ENCODE measurements at places on chromosomes 13 and 19.

DNA sequence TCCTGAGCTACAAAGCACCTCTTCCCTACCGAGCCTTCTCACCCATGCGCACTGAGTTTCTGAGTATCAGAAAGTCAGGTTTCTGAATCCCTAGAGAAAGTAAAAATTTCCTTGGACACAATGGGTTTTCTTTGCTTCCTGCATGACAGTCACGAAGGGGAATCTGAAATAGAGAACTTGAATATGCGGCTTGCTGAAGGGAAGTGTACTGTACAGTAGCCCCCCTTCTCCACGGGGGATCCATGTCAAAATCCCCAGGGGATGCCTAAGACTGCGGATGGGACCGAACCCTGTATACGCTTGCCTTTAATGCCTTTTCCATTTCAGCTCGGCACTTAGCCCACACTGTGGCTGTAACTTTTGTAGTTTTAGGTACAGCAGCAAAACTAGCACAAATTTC lies 107.9 kb downstream of the GGACT start:
- DNase-seq = no peak

GRCh38 chr13:42048342-42048683 lies at the start of gene DGKH:
TSS of gene DGKH (plus strand) at chr13:42048648. CDS start at chr13:42048774, 126 bp downstream.
- no peak for DNase-seq

DNA sequence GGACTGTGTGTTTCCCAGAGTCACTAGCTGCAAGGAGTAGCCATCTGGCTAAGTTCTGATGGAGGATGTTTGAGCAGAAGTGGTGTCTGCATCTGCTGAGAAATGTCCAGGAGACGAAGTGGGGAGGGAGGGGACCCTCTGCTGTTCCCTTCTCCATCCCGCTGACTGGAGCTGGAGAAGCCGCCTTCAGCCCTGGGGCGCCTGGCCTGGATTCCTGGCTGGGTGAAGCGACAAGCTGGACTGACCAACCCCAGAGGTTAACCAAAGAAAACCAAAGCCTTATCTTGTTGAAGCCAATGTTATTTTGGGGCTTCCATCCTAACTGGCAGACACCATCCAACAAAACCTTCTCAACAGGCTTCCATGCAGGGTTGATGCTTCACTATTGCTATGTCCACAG lies 67.6 kb downstream of the SLC7A1 start:
- DNase-seq = no peak

DNA sequence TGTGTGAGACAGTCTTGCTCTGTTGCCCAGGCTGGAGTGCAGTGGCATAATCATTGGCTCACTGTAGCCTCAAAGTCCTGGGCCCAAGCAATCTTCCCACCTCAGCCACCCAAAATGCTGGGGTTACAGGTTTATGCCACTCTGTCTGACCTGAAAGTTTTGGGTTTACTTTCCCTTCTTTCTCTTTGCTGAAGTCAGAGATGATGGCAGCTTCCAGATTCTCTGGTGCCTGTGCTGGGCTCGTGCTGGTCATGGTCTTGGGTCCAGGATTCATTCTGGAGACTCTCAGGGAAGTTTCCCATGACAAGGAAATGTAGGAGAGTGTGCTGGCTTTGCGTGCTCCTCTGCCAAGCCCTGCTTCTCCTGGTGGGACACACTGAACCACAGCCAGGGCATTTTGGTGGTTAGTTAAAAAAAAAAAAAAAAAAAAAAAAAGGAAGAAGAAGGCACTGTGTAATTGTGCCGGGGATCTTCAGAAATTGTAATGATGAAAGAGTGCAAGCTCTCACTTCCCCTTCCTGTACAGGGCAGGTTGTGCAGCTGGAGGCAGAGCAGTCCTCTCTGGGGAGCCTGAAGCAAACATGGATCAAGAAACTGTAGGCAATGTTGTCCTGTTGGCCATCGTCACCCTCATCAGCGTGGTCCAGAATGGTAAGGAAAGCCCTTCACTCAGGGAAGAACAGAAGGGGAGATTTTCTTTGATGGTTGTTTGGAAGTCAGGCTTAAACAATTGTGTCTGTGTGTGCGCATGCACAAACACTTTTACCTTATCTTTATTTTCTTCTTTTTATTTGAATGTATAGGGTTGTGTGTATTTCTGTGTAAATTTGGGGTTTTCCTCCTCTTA lies at the start of gene ALOX5AP:
ALOX5AP (plus strand) TSS at position 519 of the 847 bp plus-strand sequence; CDS start at position 582, 63 bp downstream.
- DNase-seq = no peak

DNA sequence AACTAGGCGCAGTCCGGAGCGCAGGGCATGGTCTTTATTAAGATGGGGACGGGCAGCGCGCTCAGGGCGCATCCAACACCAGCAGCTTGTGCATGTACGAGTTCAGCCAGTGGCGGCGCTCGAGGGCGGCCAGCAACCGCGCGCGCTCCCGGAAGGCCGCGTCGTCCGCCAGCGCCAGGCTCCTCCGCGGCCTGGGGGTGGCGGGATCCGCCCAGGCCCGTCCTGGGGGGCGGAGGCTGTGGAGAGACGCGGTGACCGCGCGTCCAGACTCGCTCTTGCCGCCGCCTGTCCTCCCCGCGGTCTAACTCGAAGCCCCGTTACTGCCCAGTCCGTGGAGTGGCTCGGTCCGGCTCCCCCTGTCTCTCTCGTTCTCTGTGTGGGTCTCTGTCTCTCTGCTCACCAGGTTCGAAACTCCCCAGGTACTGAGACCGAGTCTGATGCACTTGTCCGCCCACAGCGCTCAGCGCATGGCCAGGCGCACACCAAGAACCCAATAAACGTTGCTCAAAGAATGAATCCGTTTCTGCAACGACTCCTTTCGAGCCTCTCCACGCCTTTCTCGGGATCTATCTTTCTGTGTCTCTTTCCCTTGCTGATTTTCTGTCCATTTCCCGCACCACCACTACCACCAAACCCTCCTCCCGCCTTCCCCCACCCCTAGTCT lies 702 bp downstream of the PTH2 start:
- DNase-seq = peak; percentile 8

DNA sequence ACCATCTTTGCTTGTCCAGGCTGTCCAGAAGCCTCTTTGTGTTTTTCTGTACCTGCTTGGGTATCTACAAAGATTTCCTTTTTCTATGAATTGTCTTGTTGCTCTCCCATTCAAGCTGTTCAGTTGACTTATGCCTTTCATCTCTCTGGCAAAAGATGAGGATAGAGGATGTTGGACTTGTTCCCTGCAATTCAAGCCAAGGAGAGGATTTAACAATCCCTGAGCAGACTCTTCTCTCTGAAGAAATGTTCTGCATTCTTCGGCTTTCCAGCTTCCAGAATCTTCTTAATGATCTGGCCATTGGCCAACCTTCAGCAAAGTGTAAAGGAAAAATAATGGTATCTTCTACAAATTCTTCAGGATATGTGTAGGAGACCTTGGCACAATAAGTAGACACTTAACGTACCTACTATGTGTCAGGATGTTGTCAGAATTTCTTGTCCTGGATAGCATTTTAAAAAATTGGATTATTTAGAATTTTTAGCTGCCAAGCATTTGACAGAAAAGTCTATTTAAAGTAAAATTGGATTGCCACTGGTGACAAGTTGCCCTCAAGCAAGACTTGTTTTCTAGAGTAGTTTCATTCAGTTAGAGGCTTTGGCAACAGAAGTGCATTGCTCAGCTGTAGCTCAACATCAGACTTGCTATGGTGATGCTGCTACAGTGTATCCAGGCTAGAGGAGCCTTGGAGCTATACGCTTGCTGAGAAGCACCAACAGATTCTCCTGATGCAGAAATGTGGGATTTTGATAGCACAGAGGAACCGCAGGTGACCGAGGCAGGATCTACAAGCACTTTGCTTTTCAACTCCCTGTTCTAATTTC lies 455.7 kb downstream of the SUCLA2 start:
- DNase-seq = no peak

DNA sequence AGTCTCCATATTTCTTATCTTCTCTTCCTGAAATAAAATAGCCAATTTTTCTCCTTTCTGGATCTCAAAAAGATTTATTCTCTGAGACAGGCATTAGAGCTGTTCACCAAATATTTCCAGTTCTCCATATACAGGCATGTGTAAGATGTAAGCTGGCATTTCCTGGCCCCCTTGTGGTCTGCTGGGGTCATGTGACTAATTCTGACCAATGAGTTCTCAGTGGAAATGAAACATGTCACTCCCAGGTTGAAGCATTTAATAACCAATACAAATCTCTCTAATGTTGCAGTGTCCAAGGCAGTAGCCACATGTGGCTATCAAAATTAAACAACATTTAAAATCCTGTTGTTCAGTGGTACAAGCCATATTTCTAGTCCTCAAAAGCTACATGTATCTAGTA lies 14.8 kb upstream of the CACNA1A start:
- no peak for DNase-seq

GRCh38 chr13:30119476-30119875 lies 187.9 kb downstream of the KATNAL1 start:
- DNase-seq = peak; percentile 6

GRCh38 chr13:78228940-78229339 lies 310.3 kb upstream of the EDNRB start:
- DNase-seq = no peak

DNA sequence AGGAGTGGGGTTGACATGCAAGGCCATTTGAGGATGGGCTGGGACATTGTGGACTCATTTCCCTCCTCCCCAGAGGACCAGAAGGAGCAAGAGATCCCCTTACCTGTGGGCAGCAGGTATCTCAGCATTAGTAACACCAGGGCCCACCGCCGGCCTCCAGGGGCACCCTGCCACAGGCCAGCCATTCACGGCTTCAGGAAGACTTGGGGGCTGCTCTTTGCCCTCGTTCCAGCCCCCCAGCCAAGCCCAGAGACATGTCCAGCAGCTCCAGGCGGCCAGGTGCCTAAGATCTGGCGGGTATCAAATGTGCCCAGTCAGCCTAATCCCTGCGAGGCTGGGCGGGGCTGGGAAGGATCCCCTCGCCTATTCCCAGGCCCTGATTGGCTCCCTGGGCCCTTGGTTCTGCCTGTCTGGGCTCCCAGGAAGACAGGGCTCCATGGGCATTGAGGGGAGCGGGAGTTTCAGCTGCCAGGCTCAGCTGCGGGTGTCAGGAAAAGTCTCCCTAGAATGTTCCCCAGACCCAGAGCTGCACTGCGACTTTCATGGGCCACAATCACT lies 21.3 kb upstream of the OR1M1 start:
- DNase-seq = no peak

GRCh38 chr13:100541897-100542825 lies 46.4 kb downstream of the GGACT start:
- DNase-seq = no peak

GRCh38 chr19:2462635-2463421 lies 6.1 kb upstream of the LMNB2 start:
- DNase-seq = peak; percentile 65
